ENCODE measurements at places on chromosomes 5 and 9.

DNA sequence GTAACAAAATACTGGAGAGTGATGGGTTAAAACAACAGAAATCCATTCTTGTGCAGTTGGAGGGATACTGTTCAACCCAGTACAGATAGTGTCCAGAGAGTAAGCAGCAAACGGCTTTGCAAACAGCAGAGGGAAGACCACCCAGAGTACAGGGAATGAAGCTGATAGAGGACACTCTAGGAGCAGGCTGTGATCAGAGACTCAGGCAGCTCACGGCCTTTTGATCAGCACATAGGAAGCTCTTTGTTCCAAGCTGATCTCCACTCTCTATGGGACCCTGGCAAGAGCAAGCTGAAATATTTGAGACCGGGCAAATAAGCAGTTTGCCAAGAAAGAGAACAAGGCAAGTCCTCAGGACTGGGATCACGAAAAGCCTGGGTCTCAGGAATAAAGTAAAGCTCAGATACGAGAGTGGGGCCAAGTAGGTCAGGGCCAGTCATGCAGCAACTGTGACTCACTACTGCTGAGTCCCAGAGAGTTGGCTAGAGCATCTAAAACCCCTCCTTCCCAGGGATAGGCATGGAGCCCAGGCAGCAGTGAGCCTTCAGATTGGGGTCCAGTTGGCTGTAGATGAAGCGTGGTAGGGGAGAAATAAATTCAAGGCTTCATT is 52.4 kb downstream of the MELK start:
- DNase-seq, result peak; percentile 65

DNA sequence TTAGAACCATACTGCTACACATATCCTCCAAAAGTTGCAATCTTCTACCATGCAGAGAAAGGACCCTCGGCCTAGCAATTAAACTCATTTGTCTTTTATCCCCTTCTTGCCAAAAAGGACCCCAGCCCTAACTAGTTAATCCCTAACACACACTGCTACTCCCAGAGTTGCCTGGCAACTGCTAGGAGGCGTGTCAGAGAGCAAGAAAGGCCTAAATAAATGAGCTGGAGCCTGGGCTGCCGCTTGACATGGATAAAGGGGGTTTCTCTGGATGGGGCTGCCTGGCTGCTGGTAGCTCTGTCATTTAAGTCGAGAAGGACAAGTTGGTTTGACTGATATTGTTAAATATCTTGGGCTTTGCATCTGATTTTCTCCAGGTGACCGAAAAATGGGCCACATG is 194.8 kb downstream of the CRB2 start:
- no peak for DNase-seq

GRCh38 chr5:39658866-39659265 is 234.1 kb upstream of the DAB2 start:
- no peak for DNase-seq

DNA sequence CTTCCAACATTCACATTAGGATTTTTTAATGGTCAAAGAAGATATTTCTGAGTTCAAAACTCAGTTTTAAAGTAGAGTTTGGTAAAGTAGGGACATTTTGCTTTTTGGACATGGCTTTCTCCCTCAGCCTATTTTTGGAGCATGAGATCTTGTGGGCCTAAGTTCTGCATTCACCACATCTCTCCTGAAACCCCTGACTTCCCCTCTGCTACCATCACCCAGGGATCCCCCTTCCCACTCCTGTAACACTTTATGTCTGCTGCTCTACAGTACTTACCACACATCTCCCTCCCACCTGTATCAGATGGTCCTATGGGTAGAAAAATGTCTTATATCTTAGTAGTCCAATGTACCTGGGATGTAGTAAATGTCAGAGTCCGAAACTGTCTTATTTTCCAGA is 48.2 kb upstream of the JAK2 start:
- DNase-seq, result no peak

GRCh38 chr9:32348106-32348695 is 36.2 kb upstream of the ACO1 start:
- no peak for DNase-seq

DNA sequence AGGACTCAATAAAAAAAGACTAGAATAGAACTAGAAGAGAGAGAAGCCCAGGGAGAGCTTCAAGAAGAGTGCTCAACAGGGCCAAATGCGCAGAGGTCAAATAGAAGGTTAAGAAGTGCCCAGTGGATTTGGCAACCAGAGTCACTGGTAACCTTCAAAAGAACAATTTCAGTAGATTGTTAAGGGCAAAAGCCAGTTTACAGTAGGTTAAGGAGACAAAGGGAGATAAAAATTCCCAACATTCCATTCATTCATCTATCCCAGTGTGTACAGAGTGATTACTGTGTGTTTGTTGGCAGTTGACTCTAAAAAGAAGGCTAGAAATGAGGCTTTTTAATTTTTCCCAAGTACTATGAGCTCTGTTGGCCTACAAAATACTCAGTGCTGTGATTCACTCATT is 69.4 kb downstream of the RIGI start:
- DNase-seq, result no peak

GRCh38 chr5:122126177-122126755 is 3.1 kb upstream of the ZNF474 start:
- DNase-seq, result peak; percentile 56

GRCh38 chr5:108516785-108517184 is 134.9 kb upstream of the FBXL17 start:
- DNase-seq, result no peak

GRCh38 chr9:123540457-123540856 is 184.5 kb downstream of the CRB2 start:
- DNase-seq, result no peak

GRCh38 chr9:77176106-77176505 is 1.2 kb upstream of the VPS13A start:
- DNase-seq, result no peak

DNA sequence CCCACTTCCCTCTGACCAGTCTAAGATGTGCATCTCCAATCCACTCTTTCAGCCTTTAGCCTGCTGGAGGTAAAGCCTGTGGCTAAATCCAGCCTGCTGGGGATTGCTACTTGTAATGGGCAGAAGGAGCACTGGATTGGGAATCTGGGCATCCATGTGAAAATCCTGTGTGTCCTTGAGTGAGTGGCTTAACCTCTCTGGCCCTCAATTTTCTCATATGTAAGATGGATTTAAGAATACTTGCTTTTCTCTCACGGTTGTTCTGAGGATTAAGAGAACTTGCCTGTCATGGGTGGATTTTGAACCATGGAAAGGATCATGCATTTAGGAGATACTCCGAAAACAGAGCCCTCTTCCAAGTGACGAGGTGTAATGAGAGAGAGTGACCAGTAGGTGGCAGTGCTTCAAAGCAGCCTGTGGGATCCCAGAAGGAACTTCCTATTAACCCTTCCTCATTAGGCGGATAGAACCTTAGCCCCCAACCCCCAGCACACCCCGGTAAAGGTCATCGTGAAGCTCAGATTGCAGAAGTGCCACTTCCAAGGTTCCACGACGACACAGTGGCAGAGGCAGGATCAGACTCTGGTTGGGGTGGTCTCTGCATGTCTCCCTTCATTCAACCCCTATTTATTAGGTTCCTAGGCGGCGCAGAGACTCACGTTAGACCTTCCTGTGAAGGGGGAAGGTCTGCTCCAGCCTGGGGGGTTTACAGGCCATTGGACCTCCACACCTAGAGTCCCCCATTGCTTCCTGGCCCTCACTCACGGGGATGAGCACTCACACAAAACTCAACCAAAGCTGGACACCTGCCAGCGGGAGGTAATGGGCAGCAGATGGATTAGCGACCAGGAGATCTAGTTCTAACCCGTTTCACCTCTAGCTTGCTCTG is 68.7 kb upstream of the ZNF618 start:
- peak; percentile 54 for DNase-seq

GRCh38 chr5:143236682-143237081 is 166.8 kb downstream of the NR3C1 start:
- no peak for DNase-seq

DNA sequence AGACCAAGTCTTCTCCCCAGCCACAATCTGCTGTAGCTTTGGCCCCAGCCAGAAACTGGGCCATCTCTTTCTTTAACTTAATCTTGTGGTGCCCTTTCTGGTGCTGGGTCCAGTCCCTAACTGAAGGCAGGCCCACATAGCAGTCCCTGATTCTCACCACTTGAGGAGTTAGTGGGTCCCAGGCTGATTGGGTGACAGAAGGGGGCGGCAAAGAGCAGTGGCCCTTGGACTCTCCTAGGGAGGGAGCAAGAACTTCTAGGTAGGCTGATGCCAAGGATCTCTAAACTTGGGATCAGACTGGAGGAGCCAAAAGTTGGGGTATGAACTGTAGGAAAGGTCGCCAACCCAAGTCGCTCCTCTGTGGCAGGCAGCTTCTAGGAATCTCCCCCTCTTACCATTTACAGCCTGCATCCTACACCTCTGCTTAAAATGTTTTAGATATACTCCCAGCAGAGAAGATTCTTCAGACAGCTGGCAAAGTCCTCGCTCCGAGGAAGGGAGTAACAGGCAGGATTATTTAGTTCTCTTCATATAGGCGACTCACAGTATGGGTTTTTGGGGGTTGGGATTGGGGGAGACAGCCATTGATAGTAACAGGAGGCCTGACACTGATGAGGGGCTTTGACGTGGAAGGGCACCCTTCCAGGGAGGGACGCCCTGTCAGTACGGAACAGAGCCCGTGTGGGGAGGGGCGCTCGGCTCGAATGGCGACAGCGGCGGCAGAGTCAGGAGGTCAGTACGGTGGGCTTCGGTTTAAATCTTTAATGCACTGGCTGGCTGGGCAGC is 2.0 kb upstream of the CCL27 start:
- peak; percentile 71 for DNase-seq

DNA sequence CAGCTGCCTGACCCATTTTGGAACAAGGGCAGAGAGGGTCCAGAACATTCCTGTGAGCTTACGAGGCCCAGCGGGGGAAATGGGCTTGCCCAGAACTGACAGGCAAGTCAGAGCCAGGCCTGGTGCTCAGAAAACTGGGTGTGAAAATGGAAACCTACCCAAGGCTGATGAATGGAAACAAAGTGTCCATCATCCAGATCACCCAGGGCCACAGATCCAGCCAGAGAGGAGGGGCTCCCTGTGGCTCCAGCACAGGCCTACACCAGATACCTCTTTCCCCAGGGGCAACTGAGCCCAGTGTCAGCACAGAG is 3.1 kb downstream of the CLTB start:
- no peak for DNase-seq

DNA sequence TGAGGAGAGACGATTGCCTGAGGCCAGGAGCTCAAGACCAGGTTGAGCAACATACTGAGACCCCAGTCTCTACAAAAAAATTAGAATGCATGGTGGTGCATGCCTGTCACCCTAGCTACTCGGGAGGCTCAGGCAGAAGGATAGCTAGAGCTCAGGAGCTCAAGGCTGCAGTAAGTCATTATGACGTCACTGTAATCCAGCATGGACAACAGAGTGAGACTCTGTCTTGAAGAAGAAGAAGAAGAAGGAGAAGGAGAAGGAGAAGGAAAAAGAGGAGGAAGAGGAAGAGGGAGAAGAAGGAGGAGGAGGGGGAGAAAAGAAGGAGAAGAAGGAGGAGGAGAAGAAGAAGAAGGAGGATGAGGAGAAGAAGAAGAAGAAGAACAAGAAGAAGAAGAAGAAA is 519.1 kb downstream of the CDH9 start:
- DNase-seq, result no peak

GRCh38 chr9:93546356-93546755 is 30.0 kb upstream of the PHF2 start:
- DNase-seq, result no peak

GRCh38 chr9:94967482-94967881 is 241.0 kb downstream of the AOPEP start:
- no peak for DNase-seq

DNA sequence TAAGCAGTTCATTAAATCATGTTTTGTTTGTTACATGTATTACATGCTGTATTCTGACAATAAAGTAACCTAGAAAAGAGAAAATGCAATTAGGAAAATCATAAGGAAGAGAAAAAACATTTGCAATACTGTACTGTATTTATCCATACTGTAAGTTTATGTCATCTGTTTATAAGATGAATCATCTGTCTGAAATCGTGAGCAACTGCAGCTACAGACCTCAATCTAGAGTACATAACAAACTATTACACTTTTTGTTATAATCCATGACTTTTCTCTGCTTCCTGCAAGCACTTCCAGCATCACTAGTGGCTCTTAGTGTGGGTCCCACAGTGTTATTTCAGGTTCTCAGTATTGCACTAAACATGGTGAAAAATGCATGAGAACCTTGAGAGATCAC is 144.4 kb upstream of the NR4A3 start:
- no peak for DNase-seq

- DNase-seq, result no peak
These were observed 117.8 kb upstream of the VCAN start for GRCh38 chr5:83353774-83354173.

GRCh38 chr5:164748861-164749260 is 1243.4 kb downstream of the MAT2B start:
- DNase-seq, result no peak

DNA sequence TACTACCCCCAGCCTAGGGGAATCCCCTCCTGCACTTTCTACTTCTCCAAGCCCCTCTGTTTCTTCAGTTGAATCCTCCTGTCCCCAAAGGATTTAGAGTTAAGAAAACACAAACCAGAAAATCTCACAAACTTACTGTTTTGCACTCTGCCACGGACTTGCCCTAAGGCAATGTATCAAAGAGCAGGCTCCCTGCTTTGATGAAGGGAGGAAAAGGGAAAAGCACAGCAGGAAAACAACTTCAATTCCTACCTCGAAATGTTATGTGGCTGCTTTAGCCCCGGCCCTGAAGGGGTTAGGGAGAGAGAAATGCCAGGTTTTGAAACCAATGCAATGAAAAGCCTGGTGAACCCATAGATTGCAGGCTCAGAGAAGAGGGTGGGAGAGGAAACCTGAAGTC is 254.7 kb downstream of the MAN2A1 start:
- no peak for DNase-seq

DNA sequence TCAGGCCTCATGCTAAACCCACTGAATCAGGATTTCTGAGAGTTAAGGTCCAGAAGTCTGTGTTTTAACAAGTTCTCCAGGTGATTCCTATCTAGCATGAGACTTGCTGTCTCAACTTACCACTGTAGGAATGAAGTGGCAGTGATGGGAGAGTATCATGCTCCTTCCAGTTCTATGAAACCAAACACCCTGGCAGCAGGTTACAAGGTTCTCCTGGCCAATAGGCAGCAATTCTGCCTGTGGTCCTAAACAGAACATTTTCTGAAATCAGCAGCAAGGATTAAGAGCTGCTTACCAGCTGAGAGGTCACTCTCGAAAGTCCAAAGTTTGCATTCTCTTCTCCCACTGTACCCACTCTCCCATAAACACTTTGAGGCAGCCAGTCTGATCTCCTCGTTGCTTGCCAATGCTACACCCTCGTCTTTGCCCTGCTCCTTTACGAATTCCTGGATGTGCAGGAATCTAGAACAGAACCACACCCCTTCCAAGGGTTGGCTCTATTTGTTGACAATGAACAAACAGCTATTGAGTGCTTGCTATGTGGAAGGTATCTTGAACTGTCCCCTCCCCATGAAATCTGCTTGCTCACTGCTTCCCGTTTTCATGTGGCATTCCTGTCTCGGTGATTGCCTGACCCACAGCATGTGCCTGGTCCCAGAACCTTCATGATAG is 100.5 kb downstream of the TMEM174 start:
- no peak for DNase-seq

DNA sequence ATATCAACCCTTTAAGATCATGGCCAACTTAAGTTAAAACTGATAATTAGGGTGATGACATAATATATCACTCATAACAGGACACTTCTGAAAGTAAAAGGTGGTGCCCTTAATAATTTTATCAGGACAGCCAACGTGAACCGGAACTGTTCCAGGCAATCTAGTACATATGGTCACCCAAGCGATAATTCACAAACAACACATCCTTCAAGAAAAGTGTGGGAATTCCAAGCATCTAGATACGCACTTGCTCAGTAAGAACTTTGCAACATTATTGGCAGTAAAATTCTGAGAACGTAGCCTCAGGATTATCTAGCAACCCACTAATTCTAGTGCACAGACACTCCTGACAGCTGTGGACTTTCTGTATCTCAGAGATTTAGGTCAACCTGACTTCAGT is 85.7 kb downstream of the ALDH7A1 start:
- no peak for DNase-seq

Measured in right hindlimb (tissue), 1 donor.